Umbilical cord (tissue), 2 donors: ENCODE measurements at places on chromosomes 16 and 17. TPM values are rescaled to one million over a fixed set of nuclear protein-coding genes. Genes with fewer than 3 reads are reported as not detected.

GRCh38 chr17:40075201-40075941, 12.6 kb downstream of the THRA start:
- peak; percentile 74 for DNase-seq

DNA sequence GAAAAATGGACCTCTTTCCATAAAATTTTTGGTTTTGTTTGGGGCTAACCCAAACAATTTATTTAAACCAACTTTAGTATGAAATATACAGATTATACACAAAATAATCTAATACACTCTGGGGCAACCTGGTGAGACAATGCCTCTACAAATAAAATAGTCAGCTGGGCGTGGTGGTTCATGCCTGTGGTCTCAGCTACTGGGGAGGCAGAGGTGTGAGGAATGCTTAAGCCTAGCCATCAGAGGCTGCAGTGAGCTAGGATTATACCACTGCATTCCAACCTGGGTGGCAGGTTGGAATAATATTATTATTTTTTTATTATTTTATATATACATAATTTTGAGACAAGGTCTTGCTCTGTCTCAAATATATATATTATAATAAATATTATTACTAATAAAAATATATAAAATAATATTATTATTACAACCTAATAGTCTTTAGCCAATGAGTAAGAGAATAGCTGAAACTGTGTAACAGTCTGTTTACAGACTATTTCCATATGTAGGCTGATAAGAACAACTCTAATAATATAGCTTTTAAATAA, 50.5 kb downstream of the GLG1 start:
- no peak for DNase-seq

DNA sequence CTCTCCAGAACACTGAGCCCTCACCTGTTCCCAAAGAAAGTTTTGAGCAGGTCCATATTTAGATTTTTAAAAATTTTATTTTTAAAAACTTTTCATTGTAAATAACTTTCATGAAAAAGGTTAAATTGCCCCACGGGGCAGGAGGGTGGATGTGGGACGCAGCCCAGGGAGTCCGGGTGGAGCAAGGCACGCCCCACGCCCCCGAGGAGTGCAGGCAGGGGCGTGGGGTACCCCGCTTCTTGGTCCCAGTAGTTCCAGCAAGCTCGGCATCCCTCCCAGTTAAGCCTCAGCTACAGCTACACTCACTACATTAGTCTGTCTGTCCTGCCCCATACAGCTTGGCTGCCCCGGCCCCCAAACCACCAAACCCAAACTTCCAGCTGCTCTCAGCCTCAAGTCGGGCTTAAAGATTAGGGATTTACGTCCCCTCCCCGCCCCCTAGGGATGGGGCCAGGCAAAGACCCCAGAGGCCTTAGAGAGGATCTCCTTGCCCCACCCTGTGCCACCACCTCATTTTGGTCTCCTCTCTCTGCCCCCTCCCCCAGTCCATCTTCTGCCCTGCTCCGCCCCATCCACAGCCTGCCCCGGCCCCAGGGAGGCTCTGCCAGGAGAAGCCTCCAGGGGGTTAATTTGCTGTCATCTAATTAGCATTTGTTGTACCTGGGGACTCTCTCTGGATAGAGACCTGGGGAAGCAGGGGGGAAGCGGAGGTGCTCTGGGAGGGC, 4.6 kb downstream of the FOXJ1 start:
- DNase-seq = no peak

DNA sequence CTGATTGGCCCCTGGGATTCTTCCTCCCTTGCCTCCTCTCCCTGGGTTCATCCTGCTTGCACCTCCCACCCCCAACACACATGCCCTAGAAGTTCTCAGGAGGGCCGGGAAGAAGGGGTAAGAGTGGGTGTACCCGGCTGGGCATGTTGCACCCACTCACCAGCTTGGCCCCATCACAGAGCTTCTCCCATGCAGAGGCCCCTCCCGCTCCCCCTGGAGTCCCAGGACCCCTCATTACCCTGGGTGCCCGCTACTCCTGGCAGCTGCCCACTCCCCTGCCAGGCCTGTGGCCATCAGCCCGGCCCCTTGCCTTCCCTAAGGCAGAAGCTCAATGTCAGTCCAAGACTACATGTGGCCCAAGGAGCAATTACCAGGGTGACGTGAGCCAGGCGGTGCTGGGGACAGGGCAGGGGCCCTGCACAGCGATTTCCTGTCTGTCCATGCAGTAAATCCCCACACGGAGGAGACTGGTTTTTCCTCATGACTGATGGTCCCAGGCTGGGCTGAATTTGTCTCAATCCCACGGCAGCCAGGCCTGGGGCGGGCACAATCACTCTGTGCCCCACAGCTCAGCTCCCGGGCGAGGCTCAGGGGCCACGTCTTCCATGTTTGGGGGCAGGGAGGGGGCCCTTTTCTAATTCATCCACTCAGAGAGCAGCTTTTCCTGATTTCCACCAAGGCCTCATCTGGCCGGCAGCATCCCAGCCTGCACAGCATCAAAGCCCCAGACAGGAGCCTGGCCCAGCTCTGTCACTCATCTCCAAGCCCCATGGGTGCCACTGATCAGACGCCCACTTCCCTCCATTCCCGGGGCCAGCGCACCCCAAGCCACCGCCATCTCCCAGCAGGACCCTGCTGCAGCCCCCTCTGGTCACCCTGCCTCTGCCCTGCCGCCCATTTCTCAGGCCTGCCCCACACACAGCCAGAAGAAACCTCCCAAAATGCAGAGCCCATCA, 234.7 kb downstream of the KATNIP start:
- peak; percentile 20 for DNase-seq

- DNase-seq = peak; percentile 11
These were observed 31.2 kb downstream of the NFATC3 start for GRCh38 chr16:68116256-68116867.

CPD gene
- 121 TPM for total RNA-seq

OSGIN1 gene
- total RNA-seq = not detected

GRCh38 chr16:86039606-86040005, 140.6 kb downstream of the IRF8 start:
- no peak for DNase-seq

DNA sequence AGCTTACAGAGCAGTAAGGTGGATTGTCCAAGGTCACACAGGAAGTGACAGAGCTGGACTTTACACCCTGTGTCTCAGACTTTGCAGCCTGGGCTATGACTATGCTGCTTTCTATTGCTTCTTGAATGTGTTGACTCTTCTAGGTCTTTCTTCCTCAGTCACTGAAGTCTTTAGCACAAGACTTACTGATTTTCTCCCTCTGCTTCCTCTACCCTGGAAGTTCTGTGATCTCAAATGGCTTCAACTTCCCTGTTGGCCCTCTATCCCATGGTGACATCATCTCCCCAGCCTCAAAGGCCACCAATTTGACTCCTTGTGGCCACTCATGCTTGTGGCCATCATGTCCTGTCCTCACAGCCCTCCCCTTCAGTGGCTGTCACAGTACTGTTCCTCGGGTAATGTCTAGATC, 181.3 kb downstream of the HS3ST3A1 start:
- DNase-seq = no peak

DNA sequence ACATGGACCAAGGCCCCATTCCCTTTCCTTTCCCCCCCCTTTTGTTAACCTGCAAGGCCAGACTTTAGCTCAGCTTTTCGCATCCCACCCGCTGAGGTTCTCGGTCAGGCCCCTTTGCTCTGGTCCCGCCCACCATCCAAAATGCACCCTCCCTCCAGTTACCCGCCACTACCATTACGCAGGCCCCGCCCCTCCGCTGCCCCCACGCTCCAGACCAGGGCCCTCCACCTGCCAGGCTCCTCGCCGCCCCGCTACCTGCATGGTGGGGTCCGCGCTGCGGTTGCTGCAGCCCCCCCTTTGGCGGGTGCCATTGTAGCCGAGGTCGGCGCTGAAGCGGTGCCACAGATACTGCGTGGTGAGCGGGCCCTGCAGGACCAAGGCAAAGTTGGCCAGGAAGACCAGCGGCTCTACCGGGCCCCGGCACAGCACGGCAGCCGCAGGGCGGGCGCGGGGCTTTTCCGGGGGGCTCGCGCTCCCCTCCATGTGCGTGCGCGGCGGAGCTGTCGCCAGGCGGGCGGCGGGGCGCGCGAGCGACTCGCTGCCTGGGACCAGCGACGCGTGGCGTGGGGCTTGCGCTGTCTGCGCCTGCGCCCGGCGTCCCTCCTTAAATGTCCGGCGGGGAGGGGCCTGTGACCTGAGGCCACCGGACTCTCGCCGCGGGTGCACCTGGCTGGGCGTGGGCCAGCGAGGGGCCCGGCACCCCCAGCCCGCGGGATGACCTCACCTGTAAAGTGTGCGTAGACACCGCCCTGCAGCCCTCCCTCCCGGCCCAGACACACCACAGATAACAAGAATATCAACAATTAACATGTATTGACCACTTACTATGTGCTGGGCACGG, at the start of gene SLC46A1:
TSS of gene SLC46A1 (minus strand) at position 581 of the 841 bp plus-strand sequence. CDS start at position 483, 98 bp downstream.
- peak; percentile 71 for DNase-seq

GRCh38 chr17:3961564-3962047, 2.6 kb downstream of the ATP2A3 start:
- no peak for DNase-seq

BAHCC1 gene
- total RNA-seq = 3.6 TPM

C1QTNF8 gene
- total RNA-seq = not detected

HIC1 gene
- total RNA-seq = 19.0 TPM

DNA sequence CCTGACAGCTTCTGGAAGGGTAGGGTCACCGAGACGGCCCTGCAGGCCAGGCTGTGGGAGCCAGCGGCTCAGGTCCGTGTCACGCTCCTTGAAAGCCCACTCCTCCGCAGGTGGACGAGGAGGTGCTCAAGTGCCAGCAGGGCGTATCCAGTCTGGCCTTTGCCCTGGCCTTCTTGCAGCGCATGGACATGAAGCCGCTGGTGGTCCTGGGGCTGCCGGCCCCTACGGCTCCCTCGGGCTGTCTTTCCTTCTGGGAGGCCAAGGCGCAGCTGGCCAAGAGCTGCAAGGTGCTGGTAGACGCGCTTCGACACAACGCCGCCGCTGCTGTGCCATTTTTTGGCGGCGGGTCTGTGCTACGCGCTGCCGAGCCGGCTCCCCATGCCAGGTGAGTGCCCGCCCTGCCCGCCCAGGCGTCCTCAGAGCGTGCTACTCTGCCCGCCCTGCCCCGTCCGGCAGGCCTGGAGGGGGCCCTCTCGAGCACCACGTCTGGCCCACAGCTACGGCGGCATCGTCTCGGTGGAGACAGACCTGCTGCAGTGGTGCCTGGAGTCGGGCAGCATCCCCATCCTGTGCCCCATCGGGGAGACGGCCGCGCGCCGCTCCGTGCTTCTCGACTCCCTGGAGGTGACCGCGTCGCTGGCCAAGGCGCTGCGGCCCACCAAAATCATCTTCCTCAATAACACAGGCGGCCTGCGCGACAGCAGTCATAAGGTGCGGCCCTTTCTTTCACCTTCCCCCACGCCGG, 1.3 kb downstream of the NAGS start:
- DNase-seq = no peak

GRCh38 chr16:4535627-4536108, 2.9 kb downstream of the CDIP1 start:
- DNase-seq = no peak

DNA sequence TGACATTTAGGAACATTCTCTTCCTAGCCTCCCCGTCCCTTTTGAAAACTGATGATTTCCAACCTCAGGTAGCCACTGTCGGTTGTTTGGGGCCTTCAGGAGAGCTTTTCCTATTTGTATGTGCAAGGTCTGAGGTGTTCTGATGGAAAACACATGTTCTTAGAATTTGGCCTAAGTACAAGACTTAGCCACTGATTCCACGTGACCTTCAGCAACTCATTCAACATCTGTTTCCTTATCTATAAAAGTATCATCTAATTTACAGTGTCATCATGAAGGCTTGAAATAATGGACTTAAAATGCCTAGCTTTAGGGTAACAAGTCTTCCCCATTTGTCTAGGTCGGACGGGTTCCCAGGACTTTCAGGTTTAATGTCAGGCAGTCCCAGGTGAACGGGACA, 259.3 kb downstream of the SOX9 start:
- DNase-seq = no peak

MAF gene
- total RNA-seq = 33.2 TPM

DNA sequence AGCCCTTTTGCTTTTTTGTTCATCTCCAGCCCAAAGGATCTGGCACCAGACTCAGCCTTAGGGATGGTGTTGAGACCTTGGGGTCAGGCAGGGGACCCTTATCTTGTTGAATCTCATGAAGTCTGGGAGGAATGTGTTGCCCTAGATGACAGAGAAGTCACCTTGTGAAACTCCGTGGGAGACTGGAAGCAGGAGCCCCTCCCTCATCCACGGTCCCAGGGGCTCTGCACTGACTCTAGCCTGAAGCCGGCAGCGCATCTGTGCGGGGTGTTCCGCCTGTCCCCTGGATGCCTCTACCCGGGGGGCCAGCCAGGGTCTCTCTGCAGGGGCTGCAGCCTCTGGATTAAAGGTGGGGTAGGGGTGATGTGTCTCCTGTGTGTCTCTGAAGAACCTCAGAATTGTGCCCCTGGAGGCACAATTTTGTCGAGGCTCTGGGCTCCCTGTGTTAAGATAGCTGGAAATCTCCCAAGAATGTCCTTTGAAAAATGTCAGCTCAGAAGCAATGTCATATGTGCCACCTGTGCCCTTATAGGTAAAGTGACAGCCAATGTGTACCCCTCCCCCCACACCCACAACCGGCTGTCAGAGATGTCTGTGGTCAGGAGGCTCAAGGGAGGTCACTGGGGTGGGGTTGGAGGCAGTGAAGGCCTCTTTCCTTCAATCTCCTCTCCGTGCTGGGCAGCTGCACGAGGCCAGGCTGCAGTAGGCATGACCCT, 32.1 kb upstream of the CDC42EP4 start:
- DNase-seq = no peak

EVPLL gene
- 0.24 TPM for total RNA-seq

DNA sequence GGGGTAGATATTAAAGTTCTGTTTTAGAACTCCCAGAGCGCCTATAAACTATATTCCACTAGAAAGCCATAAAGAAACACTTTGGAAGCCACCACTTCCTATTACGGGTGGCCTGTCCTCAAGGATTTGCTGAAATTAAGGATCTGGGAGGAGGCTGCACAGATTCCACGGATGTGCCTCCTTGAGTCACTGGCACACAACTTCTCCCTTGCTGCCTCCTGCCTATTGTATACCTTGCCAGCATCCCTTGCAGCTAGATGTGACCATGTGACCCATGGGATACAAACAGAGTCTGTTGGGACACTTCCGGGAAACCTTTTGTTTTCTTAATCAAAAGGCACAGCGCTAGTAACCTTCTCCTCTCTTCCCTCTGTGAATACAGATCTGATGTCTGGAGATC, 263.0 kb downstream of the C16orf95 start:
- DNase-seq = no peak

RNU2-1 gene
- not detected for total RNA-seq

AIPL1 gene
- total RNA-seq = 2.2 TPM

DNA sequence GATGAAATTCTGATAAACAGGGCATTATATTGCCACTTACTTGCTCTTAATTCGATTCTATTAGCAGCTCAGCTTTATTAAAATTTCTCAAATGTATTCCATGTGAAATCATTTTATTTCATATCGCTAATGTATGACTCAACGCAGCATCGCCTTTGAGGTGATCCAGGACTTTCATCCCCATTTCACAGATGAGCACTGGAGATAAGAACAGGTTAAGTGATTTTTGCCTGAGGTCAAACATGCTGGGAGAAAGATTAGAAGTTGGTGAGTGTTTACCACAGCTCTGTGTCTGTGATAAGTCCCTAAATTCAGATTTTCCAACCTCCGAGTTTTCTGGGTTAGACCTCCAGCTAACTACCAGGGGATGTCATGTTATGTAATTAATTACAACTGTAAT, 43.6 kb downstream of the RBFOX1 start:
- no peak for DNase-seq
